ENCODE measurements at places on chromosomes 4 and X.

DNA sequence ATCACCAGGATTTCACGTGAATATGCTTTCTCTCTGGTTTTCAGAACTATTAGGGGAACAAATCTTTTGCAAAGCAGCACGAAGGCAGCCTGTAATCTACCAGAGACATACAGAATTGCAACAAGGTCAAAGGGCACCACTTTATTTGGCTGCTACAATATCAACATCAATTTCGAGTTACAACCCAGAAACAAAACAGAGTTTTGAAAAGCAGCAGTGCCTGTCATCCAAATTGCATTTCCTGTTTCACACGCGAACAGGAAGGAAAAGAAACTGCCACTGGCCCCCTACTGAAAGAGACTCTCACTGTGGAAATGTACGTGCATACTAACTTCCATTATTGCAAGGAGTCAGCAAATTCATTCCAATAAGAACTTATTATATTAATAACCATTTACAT, 17.1 kb upstream of the C1QTNF7 start:
- no peak for DNase-seq

DNA sequence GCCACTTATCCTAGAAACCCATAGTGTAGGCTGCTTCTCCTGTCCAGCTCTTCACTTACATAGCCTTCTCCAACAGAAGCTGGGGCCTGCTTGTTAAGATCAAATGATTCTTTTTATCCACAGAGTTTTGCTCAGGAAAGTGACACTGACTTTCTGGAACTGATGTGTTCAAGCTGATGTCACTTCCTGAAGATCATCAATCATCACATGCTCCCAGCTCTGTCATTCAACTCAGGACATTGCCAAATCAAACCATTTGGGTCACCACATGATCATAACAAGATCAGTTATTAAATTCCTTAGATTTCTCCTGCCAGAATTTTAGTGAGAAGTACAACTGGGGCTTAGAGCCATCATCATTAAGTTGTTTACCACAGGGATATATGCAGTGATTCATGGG, 39.4 kb downstream of the GLRA3 start:
- no peak for DNase-seq

DNA sequence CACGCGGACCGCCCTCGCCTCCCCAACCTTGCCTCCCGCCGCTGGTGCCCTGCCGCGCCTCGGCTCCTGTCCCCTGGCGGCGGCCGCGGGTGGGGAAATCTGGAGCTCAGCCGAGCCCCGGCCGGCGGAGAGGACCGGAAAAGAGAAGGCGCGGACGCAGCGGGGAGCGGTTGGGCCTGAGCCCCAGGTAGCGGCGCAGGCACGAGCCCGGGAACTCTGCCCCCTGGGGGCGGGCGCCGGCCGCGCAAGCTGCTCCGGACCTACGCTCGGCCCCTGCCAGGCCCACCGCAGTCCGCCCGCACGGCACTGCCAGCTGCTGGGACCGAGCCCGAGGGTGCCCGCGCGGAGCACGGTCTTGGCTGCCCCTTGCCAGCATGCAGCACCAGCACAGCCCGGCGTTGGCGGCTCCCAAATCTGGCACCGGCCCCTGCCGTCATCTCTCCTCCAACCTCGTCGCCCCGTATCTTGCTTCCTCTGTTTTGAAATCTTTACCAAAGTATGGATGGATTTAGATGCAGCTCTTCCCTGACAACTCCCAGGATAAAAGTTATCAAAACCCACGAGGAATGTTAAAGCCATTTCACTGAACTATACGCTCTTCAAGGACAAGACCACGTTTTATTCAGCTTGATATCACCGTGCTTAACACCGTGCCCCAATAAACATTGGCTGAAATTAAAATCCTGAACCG, at the start of gene PRSS12:
TSS of gene PRSS12 (minus strand) at position 161 of the 691 bp plus-strand sequence. CDS start 283 bp downstream, outside the sequence.
- peak; percentile 89 for DNase-seq

GRCh38 chr4:80187677-80188076, 9.6 kb upstream of the PRDM8 start:
- no peak for DNase-seq

DNA sequence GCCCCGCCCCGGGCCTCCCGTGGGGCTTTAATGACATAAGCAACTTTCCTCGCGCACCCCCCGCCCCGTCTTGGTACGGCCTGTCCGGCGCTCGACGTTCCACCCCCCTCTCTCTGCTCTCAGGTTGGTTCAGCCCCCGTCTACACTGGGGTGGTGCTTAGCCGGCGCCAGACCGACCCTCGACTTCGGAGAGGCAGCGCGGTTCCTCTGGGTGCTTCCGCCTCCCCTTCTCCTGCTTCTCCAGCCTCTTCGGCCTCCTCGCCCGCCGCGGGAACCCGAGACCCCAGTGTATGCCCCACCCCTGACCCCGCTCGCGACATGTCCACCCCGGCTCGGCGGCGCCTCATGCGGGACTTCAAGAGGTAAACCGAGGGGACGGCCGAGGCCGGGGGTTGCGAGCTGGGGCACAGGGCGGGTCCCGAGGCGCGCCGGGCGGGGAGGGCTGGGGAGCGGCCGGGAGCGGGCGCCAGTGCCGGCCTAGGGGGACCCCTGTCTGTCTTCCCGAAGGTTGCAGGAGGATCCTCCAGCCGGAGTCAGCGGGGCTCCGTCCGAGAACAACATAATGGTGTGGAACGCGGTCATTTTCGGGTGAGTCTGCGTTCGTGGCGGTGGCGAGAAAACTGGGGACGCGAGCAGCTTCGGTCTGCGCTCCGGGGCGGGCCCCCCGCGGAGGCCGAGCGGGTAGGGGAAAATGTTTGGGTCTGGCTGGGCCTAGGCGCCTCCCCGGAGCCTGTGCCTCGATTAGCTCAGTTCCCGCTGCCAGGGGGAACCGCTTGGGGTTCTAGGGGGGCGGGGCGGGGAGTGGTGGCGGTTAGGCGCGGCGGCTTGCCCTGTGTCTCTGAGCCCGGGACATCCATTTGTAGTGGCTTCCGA, at the start of gene UBE2A:
TSS of gene UBE2A (plus strand) at position 170 of the 873 bp plus-strand sequence. CDS start at position 319, 149 bp downstream.
- DNase-seq, result peak; percentile 89

DNA sequence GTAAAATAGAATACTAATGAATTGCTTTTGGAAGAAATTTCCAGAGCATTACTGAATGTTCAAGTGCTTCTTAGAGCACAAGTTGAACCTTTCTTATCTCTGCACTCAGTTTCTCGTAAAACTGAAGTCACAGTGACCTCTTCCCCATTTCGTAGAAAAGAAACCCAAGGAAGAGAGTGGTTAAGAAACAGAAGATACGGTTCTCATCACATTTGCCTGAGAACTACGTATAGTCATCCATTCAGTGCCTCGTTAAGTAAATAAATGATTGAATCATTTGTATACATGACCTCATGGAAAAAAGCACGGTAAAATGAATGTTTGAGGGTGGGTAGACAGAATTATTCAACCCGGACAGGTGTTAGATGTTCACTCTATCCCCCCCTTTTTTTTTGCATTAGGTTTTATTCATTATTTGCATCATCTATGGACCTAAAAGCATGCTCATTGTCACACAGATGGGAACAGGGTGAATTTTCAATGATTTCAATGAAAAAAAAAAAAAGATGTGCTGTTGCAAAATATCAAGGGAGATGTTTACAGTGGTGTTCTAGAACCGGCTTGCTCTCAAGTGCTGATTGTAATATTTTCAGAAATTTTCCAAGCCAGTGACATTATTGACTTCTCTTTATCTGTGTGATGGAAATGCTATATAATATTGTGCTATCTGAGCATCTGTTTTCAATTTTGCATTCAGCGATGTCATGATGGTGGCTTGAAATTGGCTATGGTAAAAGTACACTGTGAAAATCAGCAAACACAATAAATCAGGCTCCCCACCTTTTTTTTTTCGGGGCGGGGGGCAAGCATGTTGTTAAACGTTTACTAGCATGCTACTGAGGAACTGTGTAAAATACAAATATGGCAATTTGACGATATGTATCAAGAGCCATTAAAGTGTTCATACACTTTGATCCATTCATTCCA, 4.3 kb downstream of the RHOH start:
- DNase-seq, result no peak

DNA sequence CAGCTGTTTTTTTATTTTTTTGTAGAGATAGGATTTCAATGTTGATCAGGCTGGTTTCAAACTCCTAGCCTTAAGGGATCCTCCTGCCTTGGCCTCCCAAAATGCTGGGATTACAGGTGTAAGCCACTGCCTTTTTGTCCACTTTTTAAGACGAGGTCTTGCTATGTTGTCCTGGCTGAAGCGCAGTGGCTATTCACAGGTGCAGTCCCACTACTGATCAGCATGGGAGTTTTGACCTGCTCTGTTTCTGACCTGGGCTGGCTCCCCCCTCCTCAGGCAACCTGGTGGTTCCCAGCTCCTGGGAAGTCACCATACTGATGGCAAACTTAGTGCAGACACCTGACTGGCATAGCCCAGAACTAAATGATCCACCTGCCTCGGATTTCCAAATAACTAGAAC, 2.3 kb upstream of the NSD2 start:
- DNase-seq, result no peak

DNA sequence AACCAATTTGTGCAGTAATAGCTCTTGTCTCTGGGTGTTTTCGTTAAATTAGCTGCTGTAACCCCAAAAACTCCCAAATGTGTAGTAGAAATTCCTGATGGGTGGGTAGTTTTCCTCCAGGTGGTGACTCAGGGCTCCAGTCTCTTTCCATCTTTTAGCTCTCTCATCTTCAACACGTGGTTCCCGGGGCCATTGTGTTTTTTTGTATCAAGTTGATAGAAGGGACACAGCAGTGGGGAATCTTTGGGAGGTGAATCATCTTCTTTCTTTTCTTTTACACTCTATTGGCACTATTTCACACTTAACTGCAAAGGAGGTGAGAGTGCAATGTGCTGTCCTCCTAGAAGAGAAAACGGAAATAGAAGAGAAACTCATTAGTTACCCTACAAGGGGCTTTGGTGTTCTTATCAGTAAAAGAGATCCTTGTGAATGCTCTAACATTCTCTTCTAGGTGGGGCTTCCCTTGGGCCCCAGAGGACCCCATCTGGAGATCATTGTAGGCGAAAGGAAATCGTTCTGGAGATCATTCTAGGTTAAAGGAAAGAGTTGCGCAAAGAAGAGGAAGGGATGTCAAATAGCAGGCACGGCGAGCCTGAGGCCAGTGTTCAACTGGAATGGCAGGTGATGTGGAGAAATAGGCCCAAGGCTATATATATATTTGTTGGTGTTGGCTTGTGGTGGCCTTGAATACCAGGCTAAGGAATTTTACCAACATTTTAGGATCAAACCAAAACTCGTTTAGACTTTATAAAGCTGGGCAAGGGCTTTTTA, 68.2 kb upstream of the ACSL1 start:
- DNase-seq, result no peak

DNA sequence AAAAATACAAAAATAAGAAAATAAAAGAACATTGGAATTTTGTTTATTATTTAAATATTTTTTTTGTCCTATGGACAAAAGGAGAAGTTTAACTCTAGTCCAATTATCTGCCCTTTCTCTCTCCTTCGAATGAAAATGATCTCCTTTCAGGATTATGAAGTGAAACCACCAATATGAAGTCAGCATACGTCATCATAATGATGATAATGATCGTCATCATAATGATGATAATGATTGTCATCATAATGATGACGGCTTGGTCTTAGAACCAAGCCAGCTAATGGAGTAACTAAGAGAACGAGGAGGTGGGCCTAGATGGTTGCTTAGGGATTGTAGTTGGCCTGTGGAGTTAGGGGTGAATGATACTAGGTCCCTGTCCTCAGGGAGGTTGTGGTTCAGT, 21.9 kb upstream of the LINC00632 start:
- no peak for DNase-seq

- no peak for DNase-seq
These were observed 2334.0 kb downstream of the PCDH7 start for GRCh38 chr4:33054161-33054560.

- DNase-seq, result no peak
These were observed 59.7 kb upstream of the PRDM8 start for GRCh38 chr4:80137631-80138030.

DNA sequence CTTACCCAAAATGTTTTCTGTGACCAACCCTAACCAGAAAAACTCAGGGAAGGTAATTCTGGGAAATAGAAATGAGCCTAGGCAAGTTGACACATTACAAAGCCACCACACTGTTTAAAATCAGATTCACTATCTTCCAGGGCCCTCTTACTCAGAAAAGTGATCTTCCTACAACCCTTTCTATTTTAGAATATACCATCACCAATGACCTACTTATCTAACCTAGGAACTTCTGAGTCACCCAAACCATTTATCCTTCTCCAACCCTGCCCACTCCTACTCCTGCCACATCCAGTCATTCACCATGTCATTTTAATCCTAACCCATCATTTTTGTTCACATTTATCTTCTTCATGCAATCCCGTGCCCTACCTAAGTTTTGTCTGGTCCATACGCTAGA, 89.9 kb downstream of the FTHL17 start:
- DNase-seq, result no peak

DNA sequence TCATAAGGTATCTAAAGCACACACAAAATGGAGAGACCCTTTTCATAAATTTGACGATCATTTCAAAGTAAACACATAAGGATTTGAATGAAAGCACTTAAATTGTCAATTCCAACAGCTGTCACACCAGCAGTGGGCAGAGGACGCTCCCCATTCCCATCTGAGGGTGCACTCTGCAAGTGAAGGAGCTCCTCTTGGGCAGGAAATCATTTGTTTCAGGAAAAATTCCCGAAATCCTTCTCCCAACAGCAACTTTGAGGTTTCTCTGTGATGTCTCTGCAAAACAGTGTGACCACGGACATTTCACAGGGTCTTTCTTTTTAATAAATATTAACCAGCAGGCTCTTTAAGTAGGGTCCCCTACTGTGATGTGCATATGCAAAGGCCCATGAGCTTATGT, 111.0 kb downstream of the EPHA5 start:
- no peak for DNase-seq

- no peak for DNase-seq
These were observed 1601.5 kb upstream of the PCDH10 start for GRCh38 chr4:131547506-131547981.

- DNase-seq, result no peak
These were observed 13.9 kb downstream of the TMEM165 start for GRCh38 chr4:55409468-55410171.

DNA sequence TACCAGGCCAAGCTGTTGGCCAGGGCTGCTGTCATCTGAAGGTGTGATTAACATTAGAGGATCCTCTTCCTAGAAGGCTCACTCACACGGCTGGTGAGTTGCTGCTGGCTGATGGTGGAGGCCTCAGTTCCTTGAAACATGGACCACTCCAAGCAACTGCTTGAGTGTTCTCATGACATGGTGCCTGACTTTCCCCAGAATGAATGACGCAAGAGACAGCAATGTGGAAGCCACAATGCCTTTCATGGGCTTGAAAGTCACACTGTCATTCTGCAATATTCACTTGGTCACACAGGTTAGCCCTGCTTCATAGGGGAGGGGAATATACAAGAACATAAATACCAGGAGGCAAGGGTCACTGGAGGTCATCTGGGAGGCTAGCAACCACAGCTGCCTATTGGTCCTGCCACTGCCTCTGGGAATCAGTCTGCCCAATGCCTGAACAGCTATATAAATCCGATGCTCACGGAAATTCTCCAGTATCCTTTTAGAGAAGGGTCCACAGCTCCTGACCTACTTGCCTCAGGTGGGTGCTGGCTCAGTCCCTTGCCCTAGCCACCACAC, 97.1 kb upstream of the MAML3 start:
- DNase-seq, result no peak

- DNase-seq, result no peak
These were observed 444.6 kb downstream of the IL15 start for GRCh38 chr4:142081025-142081424.

GRCh38 chr4:172725581-172725980, 443.0 kb upstream of the GALNT7 start:
- DNase-seq, result no peak

- DNase-seq, result no peak
These were observed 160.8 kb downstream of the FANCB start for GRCh38 chrX:14712096-14712495.

- no peak for DNase-seq
These were observed 899.3 kb downstream of the STIM2 start for GRCh38 chr4:27759611-27760575.
